ENCODE measurements at places on chromosomes 6 and 20.

- no peak for DNase-seq
Measured at GRCh38 chr20:779771-780170, 11.5 kb upstream of the SLC52A3 start.

GRCh38 chr6:27228963-27229477, 18.5 kb upstream of the PRSS16 start:
- no peak for DNase-seq

DNA sequence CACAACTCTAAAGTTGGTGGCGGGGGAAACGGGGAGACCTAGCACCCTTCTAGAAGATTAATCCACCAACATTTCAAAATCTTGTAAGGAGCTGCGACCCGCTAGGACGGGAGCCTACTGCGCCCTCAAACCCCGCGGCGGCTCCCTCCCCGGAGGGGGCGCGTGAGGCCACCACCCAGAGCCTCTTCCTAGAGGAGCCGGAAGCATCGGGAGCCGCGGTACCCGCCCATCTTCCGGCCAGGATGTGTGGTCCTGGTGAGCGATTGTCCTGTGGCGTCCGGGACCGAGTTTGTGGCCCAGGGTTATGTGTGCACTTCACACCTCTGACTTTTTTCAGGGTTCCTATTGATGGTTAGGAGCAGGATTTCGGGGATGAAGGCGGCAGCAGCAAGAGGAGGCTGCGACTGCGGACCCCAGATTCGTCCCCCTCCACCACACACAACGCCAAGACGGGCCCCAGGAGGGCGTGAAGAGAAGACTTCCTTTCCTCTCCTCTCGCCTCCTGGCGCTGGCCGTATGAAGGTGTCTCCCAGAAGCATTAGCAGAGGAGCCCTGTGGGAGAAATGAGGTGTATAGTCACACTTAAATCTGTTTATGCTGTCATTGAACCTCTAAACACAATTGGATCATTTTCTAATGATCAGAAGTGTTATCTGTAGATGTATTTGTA, 10.7 kb downstream of the ZNF165 start:
- no peak for DNase-seq

GRCh38 chr6:15254070-15254975, 8.5 kb downstream of the JARID2 start:
- DNase-seq: no peak

DNA sequence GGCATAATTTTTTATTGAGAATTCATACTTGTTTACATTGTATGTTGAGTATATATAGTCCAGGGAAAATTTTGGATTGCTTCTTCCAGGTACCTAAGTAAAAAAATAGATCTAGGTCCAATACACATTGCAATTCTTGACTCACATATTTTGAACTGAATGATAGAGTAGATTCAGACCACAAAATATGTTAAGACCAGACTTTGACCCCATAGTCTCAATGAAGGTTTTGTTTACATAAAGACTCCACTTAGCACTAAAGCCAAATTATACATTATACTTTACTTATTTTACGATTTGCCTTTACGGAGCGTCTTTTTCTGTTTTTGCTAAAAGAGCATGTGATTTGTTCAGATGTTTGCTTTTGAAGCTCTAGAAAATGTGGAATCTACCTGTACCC, 144.1 kb upstream of the PTCHD4 start:
- no peak for DNase-seq

DNA sequence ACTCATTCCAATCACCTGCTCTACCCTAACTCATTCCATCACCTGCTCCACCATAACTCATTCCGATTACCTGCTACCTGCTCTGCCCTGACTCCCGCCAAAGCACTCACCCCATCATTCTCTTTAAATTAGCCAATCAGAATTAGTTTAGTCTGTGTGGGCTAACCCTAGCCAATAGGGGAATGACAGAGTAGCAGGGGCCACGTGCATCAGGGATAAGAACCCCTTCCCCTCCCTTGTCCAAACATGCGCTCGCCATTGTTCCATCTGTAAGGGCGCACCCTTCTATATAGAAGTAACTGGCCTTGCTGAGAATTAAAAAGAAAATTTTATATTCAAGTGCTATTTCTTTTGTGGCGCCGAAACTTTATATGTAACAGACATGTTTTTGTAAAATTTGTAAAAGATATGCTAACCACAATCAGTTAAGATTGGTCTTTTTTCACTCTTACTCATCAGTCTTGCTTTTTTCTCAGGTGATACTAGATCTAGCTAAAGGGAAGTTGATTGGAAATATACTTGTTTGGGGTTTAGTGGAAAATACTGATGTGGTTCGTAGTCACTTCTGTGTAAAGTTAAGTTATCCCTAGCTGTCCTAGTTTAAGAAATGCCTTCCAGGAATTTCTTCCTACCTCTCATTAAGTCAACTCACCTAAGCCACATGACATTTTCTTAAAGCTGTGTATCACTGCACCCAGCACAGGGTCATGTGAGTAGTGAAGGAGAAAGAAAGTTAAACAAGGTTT, 16.5 kb downstream of the RTN4IP1 start:
- DNase-seq: peak; percentile 63

GRCh38 chr20:1838556-1839279, 56.5 kb upstream of the SIRPA start:
- no peak for DNase-seq

DNA sequence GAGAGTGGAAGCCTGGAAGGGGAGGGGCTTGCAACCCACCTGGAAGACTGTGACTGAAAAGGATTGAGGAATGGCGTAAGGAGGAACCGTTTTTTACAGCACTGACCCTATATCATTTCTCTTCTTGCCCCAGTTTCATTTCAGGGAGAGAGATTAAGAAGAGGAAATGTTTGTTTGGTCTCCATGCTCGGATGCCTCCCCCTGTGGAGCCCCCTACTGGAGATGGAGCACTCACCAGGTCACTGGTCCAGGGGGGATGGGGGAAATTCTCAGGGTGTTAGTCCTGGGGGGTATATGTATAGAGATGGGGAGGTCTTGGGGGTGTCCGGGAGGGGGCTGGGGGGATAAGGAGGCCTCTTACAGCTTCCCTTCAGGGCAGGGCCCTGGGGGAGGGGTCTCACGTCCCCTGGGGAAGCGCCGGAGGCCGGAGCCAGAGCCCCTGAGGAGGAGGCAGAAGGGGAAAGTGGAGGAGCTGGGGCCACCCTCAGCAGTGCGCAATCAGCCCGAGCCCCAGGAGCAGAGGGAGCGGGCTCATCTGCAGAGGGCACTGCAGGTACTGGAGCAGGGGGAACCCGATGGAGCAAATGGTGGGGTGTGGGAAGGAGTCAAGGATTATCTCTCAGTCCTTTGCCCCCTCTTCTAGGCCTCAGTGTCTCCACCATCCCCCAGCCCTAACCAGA, 3.2 kb downstream of the CUTA start:
- DNase-seq: no peak

GRCh38 chr6:90035047-90035723, 140.9 kb downstream of the GJA10 start:
- no peak for DNase-seq

DNA sequence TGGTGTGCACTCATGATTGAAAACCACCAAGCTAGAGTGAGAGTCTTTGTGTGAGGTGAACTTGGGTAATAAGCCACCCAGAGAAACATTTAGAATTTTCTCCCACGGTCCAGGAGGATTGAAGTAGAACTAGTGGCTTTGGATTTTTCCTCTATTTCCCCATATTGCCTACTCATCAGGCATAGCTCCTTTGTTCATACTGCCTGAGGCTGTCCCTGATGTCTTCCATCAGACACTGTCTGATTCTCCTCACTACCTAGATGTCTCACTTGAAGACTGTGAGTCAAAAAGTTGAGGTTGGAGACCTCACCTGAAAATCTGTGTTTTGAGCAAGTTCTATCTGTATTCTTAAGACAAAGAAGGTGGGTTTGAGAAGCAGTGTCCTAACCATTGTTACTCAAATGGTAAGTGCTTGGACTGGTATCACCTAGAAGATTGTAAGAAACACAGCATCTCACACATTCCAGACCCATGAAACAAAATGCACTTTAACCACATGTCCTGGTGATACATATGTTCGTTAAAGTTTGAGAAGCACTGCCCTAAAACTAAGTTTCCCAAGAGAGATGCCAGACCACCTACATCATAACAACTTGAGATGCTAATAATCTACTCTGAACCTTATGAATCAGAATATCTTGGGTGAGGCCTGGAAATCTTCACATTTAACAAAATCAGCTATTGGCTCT, 523.4 kb upstream of the BTBD3 start:
- no peak for DNase-seq

GRCh38 chr20:17723301-17723691, 23.5 kb downstream of the BANF2 start:
- no peak for DNase-seq

DNA sequence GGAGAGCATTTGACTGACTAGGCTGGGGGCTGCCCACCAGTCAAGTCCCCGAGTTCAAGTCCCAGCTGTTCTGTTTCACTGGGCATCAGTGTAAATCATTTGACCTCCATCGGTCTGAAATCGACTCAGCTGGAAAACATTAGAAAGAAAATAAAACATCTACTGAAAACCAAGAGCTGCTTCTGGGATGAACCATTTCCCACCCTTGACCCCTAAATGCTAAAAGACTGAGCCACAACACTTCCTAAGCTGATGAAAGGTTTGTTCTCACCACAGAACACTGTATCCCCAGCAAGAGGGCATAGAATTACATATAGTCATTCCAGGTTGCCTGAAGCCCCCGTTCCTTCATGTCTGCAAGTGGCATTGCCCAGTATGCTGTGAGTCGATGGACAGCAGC, 237.0 kb upstream of the TAB2 start:
- DNase-seq: no peak

GRCh38 chr6:167698540-167698939, 128.2 kb upstream of the AFDN start:
- DNase-seq: no peak

GRCh38 chr20:49400410-49400809, 82.1 kb downstream of the KCNB1 start:
- no peak for DNase-seq

DNA sequence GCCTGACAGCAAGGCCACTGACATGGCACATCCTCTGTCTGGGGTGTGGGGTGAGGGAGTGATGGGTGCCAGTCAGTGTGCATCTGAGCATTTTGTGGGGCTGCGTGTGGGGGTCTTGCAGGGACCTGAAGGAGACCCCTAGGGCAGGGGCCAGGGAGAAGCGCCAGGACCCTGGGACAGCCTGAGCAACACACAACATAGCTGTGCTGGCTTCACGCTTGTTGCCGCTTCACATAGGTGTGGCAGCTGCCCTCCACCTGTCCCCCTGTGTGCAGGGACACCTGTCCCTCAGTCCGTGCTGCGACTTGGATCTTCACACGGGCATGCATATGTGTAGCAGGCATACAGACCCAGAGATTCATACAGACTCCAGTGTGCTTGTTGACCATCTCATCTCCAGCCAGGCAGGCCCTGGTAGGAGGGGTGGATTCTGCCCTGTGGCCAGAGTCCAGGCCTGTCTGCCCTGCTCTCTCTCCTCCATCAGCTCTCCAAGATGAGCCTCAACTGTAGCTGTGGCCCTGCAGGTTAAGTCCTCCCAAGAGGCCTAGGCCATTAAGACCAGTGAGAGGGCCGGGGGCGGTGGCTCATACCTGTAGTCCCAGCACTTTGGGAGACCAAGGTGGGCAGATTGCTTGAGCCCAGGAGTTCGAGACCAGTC, 3.2 kb upstream of the NPBWR2 start:
- no peak for DNase-seq

- DNase-seq: peak; percentile 72
Measured at GRCh38 chr6:134379076-134379475, 61.2 kb upstream of the SGK1 start.

DNA sequence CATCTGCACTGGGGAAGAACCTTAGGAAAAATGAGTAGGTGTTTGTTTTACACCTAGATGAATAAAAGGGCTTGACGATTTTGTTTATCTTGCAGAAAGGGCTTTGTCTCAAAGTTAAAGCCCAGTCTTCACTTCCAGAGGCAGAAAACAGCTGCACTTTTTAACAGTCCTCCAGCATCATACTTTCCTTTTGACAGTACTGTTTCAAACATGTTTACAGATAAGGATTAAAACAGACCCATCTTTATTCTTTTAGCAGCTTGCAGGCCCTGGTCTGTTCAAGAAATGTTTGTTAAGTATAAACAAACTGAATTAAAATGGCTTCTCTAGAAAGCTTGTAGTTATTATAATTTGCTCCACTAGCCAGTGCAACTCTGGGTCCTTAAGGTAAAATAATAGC, 374.2 kb downstream of the EPHA7 start:
- DNase-seq: no peak

DNA sequence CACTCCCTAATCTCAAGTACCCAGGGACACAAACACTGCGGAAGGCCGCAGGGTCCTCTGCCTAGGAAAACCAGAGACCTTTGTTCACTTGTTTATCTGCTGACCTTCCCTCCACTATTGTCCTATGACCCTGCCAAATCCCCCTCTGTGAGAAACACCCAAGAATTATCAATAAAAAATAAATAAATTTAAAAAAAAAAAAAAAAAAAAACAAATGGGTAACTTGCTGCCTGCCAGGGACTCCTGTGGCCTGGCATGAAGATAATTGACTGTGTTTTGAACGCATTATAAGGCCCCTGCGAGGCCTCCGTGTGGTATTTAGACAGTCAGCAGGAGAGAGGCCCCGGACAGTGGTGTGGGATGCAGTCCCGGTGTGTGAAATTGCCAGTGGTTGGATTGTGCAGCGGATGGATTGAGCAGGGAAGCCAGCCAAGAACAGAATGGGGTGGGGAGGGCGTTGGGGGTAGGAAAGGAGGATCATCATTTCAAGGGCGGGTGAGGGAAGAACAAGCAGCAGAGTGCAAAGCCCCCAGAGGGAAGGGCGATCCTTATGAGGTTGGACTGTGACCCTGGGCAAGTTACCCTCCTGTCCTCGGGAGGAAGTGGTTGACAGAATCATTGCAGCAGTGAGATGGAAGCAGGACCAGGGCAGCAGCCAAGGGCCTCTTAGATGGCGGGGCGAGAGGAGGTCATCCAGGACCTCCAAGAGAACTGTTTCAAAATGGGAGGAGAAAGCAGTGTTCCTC, 43.3 kb downstream of the PPARD start:
- no peak for DNase-seq

- DNase-seq: no peak
Measured at GRCh38 chr6:168326294-168327261, 7.0 kb upstream of the DACT2 start.

- no peak for DNase-seq
Measured at GRCh38 chr20:43943725-43944124, 29.1 kb downstream of the TOX2 start.

DNA sequence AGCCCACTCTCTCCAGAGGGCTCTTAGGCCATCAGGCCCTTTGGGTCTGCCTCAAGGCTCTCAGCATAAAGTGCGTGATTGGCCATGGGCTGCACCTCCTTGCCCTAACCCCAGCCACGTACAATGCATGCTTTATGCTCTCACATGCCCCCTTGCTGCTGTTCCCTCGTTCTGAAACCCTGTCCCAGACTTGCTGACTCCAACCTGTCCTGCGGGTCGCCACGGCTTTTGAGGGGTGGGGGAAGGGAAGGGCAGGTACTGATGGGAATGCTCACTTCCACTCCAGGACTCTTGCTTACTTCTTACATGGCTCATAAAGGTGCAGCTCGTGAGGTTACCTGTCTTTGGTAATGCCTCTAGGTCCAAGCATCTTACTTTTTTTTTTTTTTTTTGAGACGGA, 6.0 kb downstream of the ARMC12 start:
- DNase-seq: no peak

DNA sequence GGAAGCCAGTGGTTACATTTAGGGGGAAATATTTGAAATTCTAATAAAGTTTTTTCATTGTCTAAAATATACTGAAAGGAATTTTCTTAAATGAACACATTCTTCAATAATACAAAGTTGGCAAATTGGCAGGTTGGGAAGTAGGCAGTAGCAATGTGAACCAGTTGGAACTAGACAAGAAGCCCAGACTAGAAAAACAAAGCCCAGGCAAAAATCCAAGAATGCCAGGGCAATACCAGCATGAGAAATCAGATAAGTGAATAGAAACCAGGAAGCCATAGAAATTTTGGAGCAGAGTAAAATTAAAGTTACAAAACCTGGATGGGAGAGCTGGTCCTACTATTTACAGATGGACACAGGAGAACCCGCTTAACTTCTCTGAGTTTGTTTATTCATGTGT, 52.2 kb downstream of the TPBG start:
- DNase-seq: no peak
